ENCODE measurements at places on chromosomes 13 and 19.

GRCh38 chr13:112928972-112929782, 39.8 kb upstream of the MCF2L start:
- DNase-seq = peak; percentile 4

- no peak for DNase-seq
Observed at GRCh38 chr19:15372891-15373301, 6.7 kb downstream of the AKAP8 start.

DNA sequence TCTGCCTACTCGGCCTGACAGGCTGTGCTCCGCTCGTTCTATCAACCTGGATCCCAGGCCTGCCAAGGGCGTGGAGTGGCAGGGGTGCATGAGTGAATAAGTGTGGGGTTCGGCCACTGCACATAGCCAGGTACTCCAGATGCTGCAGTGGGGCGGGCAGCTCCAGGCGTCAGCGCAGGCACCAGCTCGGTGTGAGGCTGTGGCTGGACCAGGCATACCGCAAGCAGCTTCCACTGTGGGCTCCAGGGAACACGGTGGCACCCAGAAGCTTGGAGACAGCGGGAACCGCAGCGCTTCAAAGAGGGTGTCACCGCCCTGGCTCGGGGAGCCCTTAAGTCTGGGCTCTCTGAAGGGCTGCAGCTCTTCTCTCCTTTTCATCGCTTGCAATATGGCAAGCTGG, 1630.2 kb downstream of the OLFM4 start:
- no peak for DNase-seq

DNA sequence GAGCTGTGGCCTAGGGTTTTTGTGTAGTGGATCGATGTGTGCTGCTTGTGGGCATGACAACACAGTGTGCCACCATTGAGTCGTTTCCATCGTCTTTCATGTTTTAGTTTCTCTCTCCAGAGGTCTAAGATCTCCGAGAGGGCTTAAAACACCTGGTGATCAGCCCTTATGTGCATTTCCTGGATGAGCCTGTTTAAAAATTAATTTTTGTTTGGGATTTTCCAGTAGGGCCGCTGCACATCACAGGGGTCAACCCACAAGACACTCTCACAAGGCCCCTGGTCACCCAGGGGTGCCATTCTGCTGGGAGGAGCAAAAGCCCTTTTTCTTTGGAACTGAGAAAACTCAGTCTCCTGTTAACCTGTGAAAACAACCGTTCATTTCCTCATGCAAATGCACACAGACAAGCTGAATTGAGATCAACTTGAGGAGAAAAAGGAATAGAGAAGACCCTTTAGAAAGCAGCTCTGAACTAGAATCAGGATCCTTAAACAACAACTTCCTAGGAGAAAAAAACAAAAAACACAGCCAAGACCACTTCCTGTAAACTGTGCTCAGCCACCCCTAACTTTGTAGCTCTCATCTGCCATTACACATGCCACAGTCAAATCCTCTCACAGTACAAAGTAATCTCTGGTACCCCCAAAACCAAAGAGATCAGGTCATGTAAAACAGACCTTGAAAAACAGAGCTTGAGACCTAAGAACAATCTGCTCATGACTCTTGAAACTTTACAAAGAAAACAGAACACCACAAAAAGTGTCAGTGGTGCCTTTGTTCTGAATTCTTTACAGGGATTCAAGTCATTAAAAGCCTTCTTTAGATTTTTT, 8.3 kb upstream of the MTRF1 start:
- DNase-seq = no peak

DNA sequence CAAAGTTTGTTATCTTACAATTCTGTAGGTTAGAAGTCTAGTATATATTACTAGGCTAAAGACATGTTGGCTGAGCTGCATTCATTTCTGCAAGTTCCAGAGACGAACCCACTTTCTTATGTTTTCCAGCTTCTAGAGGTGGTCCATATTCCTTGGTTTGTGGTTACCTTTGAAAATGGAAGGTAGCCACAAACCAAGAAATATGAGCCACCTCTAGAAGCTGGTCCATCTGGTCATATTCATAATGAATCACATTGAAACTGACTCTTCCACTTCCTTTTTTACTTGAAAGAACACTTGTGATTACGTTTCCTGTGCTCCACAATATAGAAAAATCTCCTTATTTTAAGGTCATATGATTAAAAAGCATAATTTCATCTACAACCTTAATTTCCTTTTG, 943.0 kb upstream of the PCDH9 start:
- DNase-seq = no peak

- DNase-seq = no peak
Observed at GRCh38 chr13:89057862-89058261, 1386.7 kb downstream of the SLITRK5 start.

All from amniotic epithelial cell (primary cell).